Stimulated activated CD8-positive, alpha-beta memory T cell treated with anti-CD3 and anti-CD28 coated beads, Interleukin-4, amount 100 ng/mL, for 1 hour (primary cell): ENCODE measurements at places on chromosomes 4 and X.

- no peak for DNase-seq
Measured at GRCh38 chrX:52422884-52423283, 54.1 kb downstream of the XAGE2 start.

- no peak for DNase-seq
Measured at GRCh38 chrX:115147220-115147619, 42.0 kb upstream of the RBMXL3 start.

- DNase-seq, result no peak
Measured at GRCh38 chr4:47002580-47002979, 9.2 kb upstream of the GABRA4 start.

- no peak for DNase-seq
Measured at GRCh38 chrX:98379134-98379533, 1495.4 kb downstream of the RPA4 start.

DNA sequence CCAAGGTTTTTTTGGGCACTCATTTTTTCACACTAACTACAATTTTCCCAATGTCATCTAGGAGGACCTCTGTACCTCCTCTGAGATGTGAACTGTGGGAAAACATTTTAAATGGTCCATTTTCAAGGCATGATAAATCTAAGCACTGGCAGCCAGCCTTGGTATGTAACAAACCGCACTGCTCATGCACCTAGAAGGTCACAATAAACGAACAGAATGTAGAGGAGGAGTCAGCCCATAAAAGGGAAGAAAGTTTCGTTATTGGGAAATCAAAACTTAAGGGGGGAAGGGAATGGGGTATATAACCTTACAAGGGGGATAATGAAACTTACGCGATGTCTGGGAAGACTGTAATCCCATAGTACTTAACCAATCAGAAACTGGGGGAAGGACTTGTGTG is 16.4 kb downstream of the COX18 start:
- DNase-seq, result no peak
